ENCODE measurements at places on chromosomes 16 and 17.

DNA sequence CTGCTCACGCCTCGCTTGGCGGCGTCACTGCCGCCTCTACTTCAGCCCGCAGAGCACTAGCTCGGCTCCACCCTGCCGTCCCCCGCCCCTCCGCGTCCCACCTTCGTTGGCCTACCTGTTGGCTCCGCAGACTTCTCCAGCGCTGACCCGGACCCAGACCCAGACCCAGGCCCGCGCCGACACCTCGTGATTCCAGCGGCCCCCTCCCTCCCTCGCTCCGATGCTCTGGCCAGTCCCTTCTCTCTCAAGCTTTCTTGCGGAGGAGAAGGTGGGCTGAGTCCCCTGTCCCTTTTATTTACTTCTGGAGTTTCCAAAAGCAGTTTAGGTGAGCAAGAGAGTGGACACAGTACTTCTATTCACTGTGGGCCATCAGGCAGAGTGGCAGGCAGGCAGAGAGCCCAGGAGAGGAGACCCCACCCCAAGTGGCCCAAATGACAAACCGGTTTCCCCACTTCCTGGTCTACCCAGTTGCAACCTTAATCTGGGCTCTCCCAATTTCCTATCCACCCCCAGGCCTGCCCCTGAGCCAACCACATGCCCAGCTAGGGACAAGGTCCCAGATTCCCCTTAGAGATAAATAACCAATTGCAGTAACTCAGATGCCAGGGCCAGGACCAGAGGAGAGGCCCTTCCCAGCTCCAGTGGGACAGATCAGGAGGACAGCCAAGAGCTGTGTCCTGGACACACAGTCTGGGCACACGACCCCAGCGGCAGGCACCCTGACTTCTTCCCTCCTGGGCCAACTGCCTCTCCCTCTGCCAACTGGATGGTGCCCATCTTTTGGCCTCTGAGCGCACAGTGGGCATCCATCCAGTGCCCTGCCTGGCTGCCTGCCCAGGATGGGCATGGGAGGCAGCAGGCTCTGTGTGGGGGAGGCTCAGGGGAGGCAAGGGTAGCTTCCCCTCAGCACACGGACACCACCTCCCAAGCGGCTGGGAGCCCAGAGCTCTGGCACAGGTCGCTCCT, 1.2 kb upstream of the SRCIN1 start:
- peak; percentile 60 for DNase-seq

GRCh38 chr17:29283496-29283895, 10.5 kb downstream of the NUFIP2 start:
- DNase-seq, result no peak

DNA sequence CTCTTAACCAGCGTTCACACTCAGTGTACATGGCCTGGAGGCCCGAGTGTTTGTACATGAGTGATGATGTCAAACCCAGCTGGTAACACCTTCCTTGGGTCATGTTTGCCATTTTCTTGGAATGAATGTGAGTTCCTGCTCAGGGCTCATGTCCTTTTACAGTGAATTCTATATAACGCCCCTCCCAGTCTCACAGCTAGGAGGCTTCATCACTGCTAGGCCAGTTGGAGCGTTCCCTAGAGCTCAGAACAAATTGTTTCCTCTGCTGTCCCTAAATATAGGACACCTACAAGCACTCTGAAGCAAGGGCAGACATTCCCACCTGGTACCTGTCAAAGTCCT, 5.5 kb downstream of the TIMM22 start:
- no peak for DNase-seq

DNA sequence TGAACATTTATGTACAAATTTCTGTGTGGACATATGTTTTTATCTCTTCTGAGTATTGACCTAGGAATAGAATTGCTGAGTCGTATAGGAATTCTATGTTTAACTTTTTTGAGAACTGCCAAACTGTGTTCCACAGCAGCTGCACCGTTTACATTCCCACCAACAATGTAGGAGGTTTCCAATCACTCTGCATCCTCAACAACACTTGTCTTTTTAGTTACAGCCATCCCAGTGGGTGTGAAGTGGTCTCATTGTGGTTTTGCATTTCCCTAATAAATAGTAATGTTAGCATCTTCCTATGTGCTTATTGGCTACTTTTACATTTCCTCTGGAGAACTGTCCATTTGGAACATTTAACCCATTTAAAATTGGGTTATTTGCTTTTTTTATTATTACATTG, 36.6 kb upstream of the NACA2 start:
- no peak for DNase-seq

DNA sequence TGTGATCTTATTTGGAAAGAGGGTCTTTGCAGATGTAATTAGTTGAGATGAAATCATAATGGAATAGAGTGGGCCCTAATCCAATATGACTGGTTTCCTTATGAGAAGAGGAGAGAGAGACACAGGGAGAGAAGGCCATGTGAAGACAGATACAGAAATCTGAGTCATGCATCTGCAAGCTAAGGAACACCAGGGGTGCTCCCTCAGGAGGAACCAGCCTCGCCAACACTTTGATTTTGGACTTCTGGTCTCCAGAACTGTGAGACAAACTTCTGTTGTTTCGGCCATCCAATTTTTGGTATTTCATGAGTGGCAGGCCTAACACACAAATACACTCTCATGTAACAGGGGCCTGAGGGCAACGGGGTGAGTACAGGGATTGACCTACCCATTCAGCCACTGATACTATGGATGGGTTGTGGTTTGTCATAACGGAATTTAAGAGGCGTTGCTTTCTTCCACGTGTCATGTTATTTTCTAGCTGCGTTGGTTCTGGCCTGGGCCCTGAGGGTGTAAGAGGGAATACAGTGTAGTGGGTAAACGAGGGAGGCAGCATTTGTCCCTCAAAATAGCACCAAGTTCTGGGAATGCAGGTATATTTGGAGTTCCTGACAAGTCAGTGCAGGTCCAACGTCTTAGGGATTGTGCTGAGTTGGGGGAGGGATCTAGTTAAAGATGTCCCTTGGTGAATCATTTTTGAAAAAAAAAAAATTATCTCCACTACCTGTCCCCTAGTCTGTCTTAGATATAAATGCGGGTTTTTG, 17.7 kb downstream of the PLCG2 start:
- DNase-seq, result no peak

DNA sequence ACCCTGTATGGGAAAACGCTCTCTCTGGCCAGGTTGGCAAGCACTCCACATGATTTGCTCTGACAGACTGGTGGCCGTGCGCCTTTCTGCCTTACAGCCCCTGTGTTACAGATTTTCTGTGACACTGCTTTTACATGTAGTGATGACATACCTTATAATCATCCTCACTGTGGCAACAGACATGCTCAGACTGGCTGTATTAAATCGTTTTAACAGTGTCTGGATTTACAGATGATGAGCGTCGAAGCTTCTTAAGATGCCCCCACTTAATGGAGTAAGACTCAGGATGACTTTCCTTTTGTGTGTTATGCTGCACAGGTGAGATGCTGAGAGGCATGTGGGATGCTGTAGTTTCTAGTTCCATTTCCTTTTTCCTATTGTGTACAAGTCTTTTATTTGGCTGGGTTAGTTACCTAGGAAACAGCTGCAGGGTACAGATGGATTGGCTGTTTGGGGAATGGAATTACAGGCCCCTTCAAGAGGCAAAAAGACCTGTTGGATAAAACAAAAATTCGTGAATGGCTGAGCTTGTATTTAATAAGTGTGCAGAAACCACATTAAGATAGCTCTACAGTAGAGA, 20.9 kb upstream of the VWA3A start:
- no peak for DNase-seq

GRCh38 chr16:9345046-9345445, 253.6 kb downstream of the HAPSTR1 start:
- DNase-seq, result no peak
